Cardiac muscle cell (in vitro differentiated cells and primary cell): ENCODE measurements at places on chromosomes 3 and 15. TPM values are rescaled to one million over a fixed set of nuclear protein-coding genes. Genes with fewer than 3 reads are reported as not detected.

THPO gene
- total RNA-seq: 3.0 and 3.1 TPM in 2 replicates

- H3K4me3 ChIP-seq: no peak overlapping the region
- no peaks in the 10 kb centered on the region for H3K4me1 ChIP-seq
- no peaks in the 10 kb centered on the region for H3K27me3 ChIP-seq
- H3K36me3 ChIP-seq: no peaks in the 10 kb centered on the region
Measured at GRCh38 chr15:35713733-35714132, 167.8 kb upstream of the DPH6 start.

DNA sequence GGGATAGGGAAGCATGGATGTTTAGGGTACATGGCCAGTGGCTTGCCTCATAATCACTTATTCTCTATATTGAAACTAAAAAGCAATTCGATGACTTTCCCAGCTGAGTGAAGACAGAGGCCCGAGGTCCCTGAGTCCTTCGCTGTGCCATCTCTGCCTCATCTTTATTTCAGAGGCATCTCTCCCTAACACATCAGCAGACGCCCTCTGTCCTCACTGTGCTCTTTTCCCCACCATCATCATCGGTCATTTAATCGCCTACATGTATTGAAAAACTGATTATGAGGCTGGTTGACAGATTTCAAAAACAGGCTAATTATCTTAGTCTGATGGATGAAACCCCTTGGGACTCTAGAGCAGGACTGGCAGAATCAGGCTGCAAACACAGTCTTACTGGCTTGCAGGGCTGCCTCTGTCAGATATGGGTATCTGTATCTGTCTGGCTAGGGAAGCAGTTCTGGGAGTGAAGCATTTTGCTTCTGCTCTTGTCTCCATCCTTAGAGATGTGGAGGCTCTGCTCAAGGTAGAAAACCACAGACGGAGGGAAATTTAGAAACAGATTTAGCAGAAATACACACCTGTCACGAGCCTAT is 291.0 kb upstream of the CHRM5 start:
- no peak for DNase-seq
- no peaks in the 10 kb centered on the region for H3K4me1 ChIP-seq
- no peaks in the 10 kb centered on the region for H3K36me3 ChIP-seq

DNA sequence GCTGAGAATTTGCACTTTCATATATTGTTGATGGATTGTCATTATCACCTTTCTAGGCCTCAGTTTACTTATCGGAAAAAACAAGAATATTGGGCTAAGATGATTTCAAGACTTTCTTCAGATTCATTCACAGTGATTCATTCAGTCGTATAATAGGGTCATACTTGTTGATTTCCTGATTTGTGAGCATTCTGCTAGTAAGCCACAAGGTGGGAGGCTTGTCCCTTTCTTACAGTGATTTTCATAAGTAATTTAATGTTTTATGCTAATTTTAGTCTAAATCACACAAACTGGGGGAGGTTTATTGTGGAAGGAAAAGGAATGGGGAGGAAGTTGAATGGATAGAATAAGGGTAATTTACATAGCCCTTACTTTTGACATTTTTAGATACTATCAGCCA is 126.8 kb upstream of the GOLGA6L4 start:
- H3K27me3 ChIP-seq: no peaks in the 10 kb centered on the region
- H3K27ac ChIP-seq: no peak overlapping the region
- no peak for DNase-seq
- H3K36me3 ChIP-seq: no peaks in the 10 kb centered on the region
- H3K4me1 ChIP-seq: peaks cover 12% of the 10 kb centered on the region

GRCh38 chr3:79983118-79983517 is 215.3 kb upstream of the ROBO1 start:
- no peak overlapping the region for H3K27ac ChIP-seq
- no peaks in the 10 kb centered on the region for H3K36me3 ChIP-seq
- no peak for DNase-seq
- H3K27me3 ChIP-seq: no peaks in the 10 kb centered on the region
- H3K4me3 ChIP-seq: no peak overlapping the region
- no peaks in the 10 kb centered on the region for H3K4me1 ChIP-seq

- DNase-seq: no peak
- H3K27me3 ChIP-seq: no peaks in the 10 kb centered on the region
- H3K27ac ChIP-seq: no peak overlapping the region
- no peak overlapping the region for H3K4me3 ChIP-seq
- no peaks in the 10 kb centered on the region for H3K4me1 ChIP-seq
- no peaks in the 10 kb centered on the region for H3K36me3 ChIP-seq
Measured at GRCh38 chr3:175222356-175222755, 363.2 kb downstream of the NAALADL2 start.

DNA sequence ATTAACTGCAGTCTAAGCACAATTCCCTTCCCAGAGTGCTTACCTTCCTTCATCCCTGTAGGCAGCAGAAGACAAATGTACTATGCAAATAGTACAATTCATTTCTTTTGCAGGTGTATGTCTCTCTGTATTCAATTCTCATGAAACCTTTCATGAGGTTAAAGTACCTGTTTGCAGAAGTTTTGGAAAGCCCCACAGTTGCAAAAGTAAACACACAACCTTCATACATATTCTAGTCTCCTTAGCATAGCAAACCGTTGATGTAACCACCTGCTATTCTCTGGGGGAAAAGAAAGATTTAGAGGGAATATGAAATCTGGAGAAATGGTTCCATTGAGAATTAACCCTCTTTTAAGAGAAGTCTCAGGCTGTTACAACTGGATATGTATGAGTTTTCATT is 200.3 kb upstream of the SUCLG2 start:
- no peaks in the 10 kb centered on the region for H3K4me1 ChIP-seq
- no peak for DNase-seq
- H3K36me3 ChIP-seq: no peaks in the 10 kb centered on the region
- no peak overlapping the region for H3K4me3 ChIP-seq
- H3K27me3 ChIP-seq: no peaks in the 10 kb centered on the region
